ENCODE measurements at places on chromosomes 3 and 15.

DNA sequence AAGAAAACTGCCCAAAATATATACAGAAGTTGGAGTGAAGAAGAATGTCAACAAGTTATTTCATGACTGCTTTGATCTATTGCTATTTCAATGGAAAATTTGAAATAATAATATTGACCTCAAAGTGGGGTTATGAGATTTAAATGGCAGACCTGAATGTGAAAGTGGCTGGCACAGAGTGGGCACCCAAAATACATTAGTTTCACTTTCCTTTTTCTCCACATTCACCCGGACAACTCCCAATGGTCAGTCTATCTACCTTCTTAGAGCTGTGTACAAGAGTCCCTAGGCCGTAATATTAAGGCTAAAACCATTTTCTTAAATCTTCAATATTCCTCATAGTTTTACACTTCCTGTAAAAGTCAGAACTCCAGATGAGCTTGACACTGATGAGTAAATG lies 61.6 kb upstream of the ETV5 start:
- no peak for DNase-seq

DNA sequence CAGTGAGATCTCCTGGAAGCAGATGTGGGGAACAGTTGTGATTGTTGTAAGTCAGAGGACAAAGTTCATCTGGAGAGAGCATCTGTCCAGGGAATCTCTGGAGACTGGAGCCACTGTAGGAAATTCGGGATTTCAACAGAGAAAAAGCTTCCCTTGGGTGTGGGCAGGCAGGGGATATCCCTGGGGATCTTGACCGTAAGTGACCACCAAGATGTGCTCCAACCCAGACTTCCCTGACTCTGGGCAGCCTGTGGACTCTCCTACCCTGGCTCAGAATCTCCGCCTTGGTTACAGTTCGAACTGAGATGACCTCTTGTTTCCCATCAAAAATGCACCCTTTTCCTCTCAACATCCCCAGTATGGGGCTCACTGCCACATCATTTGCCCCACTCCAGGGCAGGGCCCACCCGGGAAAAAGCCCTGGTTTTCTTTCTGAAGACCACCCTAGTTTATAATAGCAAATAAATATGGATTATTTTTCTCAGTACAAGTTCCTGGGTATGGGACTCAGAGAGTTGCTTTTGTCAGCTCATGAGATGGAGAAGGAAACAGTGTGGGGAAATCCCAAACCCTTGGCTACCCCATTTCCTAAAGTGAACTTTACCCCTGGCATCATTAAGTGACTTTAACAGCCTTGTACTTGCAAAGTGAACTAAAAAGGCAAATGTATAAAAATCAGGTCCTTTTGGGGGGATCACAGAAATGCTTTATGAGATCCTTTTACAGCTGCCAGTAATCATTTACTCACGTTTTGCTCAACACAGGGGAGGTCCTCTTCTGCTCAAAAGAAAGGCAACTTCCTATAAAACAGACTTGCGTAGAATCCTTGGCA lies 89.9 kb downstream of the CCNL1 start:
- no peak for DNase-seq

DNA sequence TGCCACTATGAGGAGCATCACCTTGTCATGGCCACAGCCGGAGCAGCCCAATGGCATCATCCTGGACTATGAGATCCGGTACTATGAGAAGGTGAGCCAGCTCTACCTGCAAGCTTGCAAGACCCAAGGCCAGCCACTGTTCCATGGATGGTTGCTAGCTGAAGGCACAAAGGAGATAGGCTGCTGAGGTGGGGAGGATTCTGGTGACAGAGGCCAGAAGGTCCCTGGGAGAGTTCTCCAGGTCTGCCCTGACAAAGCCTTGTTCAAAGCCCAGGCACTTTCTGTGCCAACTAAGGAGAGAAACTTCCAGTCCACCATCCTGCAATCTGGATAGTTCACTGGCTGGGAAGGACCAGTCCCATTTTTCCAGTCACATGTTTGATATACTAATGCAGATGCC lies 359.1 kb downstream of the EPHB1 start:
- DNase-seq = no peak

DNA sequence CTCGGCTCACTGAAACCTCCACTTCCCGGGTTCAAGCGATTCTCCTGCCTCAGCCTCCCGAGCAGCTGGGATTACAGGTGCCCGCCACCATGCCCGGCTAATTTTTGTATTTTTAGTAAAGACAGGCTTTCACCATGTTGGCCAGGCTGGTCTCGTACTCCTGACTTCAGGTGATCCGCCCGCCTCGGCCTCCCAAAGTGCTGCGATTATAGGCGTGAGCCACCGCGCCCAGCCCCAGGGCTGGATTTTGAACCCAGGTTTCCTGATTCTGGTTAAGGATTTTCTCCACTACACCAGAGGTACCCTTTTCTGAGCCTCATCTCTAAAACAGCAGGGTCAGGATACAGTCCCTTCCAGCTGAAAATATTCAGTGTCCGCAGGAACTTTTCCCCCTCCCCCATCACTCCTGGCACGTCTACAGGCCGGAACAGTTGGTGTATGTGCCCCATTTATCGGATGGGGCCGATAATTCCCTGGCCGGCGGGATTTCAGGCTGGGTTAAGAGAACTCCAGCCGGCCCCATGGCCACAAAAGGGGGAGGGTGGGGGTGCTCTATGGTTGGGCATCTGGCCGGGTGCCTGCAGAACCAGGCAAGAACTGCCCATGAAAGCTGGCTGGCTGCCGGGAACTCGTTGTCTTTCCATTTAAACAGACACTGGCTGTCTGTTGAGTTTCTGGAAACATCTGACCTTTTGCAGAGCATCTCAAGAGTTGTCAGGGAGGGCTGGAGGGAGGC lies 26.8 kb upstream of the SEMA4B start:
- no peak for DNase-seq

DNA sequence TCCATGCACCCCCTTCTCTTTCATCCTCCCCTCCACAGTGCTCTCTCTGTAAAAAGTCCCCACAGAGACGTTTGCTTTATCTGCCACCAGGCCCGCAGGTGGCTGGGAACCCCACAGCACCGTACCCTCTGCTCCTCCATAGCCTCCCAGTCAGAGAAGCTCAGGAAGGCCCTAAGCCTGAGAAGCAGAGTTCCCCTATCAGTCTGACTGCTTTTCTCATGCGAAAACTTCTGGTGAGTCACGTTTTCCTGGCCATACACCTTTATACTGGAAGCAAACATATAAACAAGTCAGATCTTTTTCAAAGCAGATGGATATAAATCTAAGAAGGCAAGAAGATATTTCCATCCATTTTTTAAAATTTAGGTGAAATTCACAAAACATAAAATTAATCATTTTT lies 51.5 kb upstream of the MEF2A start:
- no peak for DNase-seq

- DNase-seq = no peak
These were observed 111.5 kb downstream of the GABRG3 start for GRCh38 chr15:27082526-27082925.

GRCh38 chr3:129460572-129460971 lies 20.5 kb downstream of the IFT122 start:
- DNase-seq = no peak

DNA sequence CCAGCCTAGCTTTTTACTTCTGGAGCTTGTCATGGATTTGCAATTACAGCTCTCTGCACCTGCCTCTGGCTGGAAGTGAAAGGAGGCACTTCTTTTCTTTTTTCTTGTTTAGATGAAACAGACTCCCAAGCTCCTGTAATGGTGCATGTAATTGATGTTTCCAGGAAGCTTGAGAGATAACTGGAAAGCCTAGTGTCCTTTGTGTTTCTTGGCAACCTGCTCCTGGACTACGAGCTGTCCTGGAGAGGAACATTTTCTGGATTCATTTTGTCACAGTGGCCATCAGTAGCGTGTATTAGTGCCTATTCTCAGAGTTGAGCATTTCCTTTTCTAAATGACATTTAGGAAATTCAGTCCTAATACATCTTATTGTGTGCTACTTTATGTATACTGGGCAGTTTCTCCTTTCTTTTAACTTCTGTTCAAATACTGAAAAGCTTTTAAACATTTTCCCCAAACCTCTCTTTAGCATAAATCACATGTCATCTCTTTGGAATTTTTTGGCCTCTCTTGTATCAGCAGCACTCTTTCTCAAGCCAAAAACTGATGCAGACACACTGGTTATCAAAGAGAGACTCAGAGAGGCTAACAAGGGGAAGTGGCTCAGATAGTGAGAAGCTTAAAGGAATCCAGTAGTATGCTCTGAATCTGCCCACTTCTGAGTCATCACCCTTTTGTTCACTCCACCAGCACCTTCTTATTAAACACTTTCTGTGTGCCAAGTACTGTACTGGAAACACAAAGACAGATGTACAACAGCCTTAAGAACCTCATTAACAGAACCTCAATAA lies 62.6 kb upstream of the SLC2A2 start:
- no peak for DNase-seq

DNA sequence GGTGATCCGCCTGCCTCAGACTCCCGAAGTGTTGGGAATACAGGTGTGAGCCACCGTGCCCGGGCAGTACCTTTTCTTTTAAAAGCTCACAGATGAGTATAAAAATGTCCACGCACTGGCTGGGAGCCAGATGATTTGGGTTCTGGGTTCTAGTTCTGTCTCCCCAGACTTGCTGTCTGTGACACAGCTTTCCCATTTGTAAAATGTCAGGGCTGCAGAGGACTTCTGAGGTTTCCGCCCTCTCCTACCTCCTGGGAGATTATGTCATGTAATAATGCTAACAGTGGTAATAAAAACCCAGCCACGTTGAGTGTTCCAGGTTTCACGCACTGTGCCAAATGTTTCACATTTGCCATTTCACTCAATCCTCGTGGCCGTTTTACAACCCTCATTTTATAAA lies 1.3 kb upstream of the PPP4R2 start:
- no peak for DNase-seq

DNA sequence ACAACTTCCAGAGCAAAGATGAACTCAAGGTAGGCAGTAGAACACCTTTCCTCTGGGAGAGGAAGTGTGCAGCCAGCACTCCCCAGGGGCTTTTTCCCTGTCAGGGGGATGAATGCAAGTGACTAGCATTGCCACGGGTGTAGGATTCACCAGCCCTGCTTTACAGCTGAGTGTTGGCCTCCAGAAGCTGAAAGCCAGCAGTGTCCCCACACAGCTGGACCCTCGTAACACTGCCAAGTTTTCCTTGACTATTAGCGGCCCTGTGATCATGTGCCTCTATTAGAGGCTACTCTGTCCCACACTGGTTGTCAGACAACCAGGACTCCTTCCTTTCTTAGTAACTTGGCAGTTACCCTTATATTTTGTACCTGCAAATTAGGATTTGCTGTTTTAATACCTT lies 104.9 kb upstream of the MANF start:
- no peak for DNase-seq

- DNase-seq = no peak
These were observed 217.4 kb downstream of the DIPK2A start for GRCh38 chr3:144189044-144189443.

- no peak for DNase-seq
These were observed 39.3 kb downstream of the GLB1 start for GRCh38 chr3:33057320-33058298.

DNA sequence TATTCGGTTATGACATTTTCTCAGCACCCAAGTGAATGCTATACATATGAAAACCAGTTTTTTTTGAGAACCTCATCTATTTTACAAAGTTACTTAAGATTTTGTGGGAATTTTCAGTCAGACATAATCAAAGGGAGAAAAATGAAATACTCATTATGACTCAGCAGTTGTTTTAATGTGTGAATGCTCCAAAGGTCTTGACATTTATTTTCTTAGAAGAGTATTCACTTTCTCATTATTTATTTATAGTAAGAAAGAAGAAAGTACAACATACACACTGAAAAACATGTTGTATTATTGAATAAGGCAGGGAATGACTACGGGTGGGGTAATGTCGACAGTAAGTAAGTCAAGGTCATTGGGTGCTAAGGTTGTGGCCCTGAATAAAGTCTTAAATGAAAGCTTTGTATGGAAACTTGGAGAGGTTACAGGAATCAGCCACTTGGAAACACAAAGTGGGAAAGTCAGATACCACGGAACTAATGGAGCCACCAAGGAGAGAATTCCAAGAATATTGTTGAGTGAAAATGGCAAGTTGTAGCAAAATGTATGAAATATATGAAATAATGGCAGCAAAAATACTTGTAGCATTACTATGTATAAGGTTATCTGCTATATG lies 844.5 kb downstream of the TBL1XR1 start:
- no peak for DNase-seq

DNA sequence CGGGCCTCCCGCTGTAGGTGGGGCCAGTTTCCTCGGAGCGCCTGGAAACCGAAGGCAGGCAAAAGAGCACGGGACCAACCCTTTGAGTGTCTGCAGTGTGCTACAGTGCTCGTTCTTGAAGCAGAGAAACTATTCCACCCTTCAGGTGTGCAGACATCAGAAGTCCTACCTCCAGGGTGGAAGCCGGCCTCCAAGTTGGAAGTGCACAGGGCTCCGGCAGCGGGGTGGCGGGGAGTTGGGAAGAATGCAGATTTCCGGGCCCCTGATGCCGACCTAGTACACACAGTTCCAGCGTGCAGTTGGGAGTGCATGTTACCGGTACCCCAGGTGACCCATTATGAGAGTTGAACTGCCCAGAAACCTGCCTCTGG lies 3.0 kb downstream of the KLF13 start:
- no peak for DNase-seq

DNA sequence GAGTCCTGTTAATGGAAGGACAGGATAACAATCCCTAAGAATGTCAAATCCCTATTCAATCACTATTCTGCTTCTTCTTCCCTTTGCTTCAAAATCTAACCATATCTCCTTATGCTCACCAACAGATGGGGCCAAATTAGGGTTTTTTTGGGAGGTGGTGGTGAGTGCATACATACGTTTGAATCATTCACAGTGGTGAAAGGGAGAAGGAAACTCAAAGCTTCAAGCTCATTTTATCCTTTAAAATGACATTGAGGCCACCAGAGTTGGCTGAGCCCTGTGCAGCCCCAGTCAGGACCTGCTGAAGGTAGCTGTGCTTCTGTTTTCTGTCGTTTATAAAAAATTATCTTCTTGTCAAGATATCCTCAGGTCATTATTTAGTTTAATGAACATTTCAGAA lies 607.5 kb upstream of the AGTR1 start:
- peak; percentile 66 for DNase-seq

- no peak for DNase-seq
These were observed 270.2 kb downstream of the CADM2 start for GRCh38 chr3:85228966-85229365.

DNA sequence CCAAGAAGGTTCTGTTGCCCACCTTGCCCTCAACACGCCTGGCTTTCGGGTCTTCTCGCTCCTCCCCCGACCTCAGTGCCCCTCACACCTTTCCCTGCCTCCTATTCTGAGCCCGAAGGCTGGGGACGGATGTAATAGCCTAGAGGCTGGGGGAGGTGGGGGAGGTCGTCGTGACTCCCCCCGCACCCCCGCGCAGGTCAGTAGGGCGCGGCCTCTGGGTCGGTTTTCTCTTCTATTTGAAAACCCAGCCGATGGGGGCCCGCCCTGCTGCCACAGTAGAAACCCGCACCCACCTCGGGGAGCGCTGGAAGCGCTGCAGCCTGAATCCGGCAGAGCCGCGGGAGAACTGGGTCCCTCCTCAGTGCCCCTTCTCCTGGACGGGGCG lies 1.0 kb upstream of the RBPMS2 start:
- no peak for DNase-seq

DNA sequence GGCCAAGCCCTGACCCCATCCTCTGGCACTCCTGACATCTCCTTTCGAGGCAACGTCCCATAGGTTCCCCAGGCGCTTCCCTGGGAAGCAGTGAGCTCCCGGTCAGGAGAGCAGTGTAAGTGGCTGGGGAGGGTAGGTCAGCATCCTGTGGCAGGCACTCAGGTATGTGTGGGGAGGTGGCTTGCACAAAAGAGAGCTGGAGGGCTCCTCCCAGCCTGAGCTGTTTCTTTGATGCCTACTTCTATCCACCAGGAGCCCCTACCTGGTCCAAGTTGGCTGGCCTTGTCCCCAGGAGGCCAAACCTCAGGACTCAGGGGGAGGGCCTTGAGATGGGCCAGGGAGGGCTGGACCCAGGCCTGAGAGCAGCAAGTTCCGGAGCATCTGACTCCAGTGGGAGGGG lies 31.7 kb upstream of the LINGO1 start:
- no peak for DNase-seq

Measured in NCI-H524 (cell line).